Fibroblast of skin of left quadriceps (primary cell): ENCODE measurements at places on chromosomes 13 and 19.

DNA sequence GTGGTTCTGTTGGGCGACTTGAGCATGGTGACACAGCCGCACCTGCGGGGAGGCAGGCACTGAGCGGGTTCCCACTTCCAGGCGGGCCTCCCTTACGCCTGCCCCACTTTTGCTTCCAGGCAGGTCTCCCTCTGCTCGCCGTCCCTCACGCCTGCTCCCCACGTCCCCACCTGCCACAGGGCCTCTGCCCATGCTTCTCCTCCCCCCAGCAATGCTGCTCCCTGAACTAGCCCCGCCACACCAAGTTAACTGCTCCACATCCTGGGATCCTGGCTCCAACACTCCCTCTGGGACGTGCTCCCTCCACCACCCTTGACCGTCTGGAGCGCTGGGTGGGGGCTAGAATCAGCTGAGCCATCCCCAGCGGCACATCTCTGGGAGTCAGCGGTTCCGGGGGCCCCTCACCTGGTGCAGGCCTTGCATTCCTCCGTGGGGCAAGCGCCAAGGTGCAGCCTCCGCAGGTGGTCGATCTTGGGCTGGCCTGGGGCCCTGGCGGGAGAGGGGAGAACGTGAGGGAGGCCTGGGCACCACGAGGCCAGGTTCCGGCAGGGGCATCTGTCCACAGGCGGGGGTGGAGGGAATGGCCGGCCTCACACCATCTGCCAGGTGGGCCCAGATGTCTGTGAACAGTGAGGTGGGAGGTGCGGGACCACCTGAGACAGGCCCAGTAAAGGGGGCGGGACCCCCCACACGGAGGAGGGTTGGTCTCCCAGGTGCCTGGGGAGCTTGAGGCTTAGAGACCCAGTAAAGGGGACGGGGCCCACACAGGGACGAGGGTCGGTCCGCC is 9.2 kb downstream of the CFD start:
- DNase-seq = no peak

DNA sequence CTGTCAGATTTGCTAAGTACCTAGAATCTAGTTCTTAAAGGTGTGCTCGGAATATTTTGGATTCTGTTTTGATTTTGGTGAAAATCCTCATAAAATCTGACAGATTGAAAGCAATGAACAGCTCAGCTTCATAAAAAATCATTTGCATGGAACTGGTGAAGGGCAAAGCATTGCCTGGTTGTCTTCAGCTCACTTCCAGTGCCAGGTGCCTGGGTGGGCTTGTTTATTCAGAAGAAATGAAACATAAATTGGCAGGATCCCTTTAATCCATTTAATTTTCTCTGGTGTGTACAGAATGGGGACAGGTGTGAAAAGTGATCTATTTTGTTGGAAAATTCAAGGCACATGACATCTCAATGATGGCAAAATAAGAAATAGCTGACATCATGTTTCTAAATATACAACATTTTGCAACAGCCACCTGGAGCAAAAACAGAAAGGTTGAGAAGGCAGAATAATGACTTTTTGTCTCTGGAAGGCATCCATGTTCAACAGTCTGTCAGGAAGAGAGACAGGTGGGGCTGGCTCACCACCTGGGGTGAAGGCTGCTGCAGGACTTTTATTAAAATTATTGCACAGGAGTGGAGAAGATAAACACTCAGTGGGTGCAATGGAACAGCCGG is 52.2 kb downstream of the RFC3 start:
- DNase-seq = no peak

GRCh38 chr19:4652075-4652474 is 12.8 kb downstream of the TNFAIP8L1 start:
- no peak for DNase-seq

GRCh38 chr19:49415102-49415809 is 8.0 kb downstream of the PTH2 start:
- DNase-seq = no peak

DNA sequence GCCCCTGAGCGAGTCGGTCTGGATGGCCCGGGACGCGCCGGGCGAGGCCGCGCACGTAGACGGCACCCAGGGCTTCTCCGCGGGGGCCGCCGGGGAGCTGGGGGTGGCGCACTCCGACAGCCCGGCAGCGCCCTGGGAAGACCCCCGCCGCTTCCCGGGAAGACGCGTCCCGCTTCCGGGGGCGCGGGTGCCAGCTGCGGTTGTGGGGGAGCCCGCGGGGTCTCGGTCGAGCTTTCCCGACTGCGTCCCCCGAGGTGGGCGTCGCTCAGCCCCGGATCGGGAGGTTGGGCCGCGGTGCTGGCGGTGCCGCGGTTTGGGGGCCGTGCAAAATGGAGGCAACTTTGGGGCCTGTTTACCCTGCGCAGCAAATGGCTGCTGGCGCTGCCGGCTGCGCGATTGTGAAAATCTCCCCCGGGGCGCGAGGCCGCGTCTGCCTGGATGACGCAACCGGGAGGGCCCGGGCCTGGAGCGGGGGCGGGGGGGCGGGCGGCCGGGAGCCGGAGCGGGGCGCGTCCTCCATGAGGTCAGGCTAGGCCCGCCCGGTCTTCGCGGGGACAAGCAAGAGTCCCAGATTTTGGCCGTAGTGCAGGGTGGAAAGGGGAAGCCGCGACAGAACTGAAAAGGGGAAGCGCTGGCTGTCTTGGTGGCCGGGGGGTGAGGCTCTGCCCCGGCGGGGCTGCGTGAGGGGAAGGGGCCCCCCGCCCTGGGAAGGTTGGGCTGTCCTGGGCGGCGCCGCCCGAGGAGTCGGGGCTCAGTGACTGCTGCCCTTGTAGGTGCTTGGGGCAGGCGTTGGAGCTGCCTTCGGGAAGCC is 11.3 kb downstream of the PEAK3 start:
- peak; percentile 65 for DNase-seq

DNA sequence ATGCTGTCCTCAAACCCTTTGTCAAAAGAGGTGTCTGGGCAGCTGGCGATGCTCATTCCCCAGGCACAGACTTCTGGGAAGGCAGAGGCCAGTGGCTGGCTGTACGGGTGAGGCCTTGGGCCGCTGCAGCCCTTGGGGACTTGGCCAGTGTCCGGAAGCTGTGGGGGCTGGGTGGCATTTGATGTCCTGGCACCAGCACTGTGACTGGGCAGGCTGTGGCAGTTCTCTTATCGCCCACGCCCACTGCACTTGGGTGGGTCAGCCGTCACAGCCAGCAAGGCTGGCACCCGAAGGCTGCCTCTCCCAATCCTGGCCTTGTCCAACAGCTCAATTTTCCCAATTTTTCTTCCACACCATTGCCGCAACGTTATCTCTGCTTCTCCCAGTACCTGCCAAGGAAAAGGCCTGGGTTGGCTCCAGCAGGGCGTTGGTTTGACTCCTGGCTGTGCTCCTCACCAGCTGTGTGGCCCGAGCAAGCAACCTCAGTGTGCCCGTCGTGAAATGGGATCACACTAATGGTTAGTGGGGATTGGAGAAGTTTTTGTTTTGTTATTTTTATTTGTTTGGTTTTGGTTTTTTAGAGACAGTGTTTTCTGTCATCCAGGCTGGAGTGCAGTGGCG is 12.7 kb upstream of the SLC44A2 start:
- DNase-seq = no peak

GRCh38 chr19:35447606-35448469 is at the start of gene FFAR2:
FFAR2 (plus strand) TSS chr19:35448257; CDS start chr19:35449715, 1,458 bp downstream.
- DNase-seq = no peak

GRCh38 chr13:53946500-53946899 is 917.9 kb downstream of the OLFM4 start:
- DNase-seq = no peak

DNA sequence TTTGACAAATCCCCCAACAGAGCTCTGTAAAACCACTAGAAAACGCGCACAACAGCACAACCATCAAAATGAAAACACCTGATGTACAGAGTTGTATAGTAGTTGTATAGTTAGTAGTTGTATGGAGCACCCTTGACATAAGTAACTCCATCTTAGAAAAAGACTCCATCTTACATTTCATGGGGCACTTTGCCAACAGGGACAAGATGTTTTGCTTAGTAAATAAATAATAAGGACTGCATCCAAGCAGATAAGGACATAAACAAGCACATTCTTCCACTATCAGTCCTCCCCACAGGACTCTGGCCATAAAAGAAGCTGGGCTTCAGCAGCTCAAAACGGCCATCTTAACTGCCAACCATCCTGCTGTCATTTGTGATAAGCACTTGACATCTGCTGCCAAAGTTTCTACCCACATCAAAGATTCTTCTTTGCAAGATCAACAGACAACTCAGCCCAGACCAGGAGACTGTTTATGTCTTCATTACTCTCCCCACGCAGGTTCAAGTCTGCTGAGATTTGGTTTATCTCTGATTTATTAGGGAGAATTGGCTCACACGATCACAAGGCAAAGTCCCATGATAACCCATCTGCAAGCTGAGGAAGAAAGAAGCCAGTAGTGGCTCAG is 20.7 kb upstream of the ZNF331 start:
- DNase-seq = no peak

GRCh38 chr19:12000152-12000981 is 35.1 kb downstream of the ZNF433 start:
- DNase-seq = peak; percentile 11

GRCh38 chr19:53308339-53308811 is 25.2 kb upstream of the ZNF845 start:
- DNase-seq = no peak

DNA sequence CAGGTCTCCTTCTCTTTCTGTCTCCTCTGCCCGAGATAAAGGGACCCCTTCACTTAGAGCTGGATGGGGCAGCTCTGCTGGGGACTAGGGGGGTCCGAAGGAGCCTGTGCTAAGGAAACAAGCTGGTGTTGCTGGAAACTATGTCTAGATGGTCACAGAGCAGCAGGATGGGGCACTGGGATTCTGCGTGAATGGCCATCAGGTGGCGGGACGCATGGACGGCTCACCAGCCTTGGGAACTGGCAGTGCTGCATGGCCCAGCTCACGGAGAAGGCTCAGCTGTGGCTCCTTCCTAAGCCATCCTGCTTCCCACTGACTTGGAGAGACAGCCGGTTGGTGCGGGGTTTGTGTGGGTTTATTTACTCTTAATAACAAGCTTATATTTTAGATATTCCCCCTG is 411.8 kb downstream of the ZNF536 start:
- DNase-seq = no peak

- no peak for DNase-seq
Measured at GRCh38 chr19:648904-649801, 9.5 kb downstream of the FGF22 start.

DNA sequence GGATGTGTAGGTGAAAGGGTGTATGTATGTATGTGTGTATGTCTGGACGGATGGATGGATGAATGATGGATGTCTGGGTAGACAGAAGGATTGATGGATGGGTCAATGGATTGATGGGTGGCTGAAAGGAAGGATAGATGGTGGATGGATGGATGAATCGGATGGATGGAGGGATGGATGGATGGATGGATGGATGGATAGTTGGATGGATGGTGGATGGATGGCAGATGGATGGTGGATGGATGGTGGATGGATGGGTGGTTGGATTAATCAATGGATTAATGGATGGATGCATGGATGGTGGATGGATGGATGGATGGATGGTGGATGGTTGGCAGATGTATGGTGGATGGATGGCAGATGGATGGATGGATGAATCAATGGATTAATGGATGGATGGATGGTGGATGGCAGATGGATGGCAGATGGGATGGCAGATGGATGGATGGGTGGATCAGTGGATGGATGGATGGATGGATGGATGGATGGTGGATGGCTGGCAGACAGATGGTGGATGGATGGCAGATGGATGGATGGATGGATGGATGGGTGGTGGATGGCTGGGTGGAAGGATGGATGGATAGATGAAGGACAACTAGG is 16.5 kb upstream of the PPP5C start:
- DNase-seq = no peak

DNA sequence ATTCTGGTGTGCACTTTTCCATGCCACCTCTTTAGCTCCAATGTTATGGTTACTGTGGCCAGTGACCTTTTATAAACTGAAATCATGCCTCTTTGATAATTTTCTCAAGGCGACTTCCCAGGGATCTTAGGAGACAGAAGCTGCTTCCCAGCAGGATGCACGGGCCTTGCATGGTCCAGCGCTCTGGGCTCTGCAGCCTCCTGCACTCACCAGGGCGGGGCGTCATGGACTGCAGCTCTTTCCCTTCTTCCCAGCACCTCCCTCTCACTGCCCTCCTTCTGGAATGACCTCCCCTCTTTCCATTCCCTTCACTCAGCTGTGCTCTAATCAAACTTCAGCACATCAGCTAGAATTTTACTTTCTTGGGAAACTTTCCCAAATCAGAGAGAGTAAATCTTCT is 318.3 kb downstream of the IRS2 start:
- no peak for DNase-seq

GRCh38 chr19:36686365-36687213 is 823 bp upstream of the ZNF567 start:
- DNase-seq = no peak

- DNase-seq = peak; percentile 34
Measured at GRCh38 chr13:75145927-75146326, 336.0 kb downstream of the TBC1D4 start.

- no peak for DNase-seq
Measured at GRCh38 chr19:13208672-13209483, 58.7 kb downstream of the IER2 start.

DNA sequence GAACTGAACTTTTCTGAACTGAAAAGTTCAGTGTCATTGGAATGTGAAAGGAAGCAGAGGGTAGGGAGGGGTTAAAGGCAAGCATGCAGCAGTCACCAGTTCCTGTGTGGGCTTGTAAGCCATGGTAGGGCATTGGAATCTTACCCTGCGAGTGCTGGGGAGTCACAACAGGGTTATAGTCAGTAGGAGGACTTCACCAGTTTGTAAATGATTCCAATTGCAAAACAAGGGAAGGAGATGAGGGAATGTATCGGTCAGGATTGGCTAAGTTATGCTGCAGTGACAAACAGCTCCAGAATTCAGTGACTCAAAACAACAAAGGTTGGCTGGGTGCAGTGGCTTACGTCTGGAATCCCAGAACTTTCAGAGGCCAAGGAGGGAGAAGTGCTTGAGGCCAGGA is 12.8 kb downstream of the LYPD3 start:
- no peak for DNase-seq

DNA sequence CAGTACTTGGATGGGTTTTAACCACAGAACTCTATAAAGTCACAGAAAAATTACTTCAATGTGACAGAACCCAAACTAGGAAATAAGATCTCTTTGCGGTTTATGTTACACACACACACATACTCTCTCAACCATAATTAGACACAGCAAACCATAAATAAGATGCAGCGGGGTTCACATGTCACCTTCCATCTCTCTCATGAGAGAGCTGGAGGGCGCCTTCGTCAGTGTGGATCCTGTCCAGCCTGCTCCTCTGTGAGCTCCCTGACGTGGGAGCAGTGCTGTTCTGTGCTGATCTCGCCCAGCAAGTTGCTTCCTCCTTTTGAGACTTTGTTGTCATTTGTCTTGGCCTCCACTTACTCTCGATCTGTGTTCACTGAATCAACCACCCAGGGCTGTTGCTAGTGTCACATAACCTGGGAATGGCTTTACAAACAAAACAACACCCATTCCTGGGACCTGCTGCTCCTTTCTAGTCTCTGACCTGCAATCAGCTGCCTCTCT is 204.9 kb upstream of the KL start:
- peak; percentile 48 for DNase-seq

GRCh38 chr13:110687736-110688135 is 18.2 kb downstream of the CARS2 start:
- no peak for DNase-seq
